ENCODE measurements at places on chromosomes 7 and 10.

DNA sequence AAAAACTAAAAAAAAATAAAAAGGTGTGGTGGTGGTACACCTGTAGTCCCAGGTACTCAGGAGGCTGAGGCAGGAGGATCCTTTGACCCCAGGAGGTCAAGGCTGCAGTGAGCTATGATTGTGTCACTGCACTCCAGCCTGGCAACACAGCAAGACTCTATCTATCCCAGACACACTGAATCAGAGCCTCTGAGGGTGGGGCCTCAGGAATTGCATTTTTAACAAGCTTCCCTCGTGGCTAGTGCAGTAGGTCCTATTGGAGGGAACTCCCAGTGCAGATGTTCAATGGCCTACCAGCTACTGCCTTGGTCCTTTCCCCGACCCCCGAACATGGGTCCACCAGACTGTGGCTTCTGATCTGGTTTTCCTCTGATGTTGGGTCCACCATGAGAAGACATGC, 14.9 kb downstream of the STRA8 start:
- DNase-seq, result no peak

DNA sequence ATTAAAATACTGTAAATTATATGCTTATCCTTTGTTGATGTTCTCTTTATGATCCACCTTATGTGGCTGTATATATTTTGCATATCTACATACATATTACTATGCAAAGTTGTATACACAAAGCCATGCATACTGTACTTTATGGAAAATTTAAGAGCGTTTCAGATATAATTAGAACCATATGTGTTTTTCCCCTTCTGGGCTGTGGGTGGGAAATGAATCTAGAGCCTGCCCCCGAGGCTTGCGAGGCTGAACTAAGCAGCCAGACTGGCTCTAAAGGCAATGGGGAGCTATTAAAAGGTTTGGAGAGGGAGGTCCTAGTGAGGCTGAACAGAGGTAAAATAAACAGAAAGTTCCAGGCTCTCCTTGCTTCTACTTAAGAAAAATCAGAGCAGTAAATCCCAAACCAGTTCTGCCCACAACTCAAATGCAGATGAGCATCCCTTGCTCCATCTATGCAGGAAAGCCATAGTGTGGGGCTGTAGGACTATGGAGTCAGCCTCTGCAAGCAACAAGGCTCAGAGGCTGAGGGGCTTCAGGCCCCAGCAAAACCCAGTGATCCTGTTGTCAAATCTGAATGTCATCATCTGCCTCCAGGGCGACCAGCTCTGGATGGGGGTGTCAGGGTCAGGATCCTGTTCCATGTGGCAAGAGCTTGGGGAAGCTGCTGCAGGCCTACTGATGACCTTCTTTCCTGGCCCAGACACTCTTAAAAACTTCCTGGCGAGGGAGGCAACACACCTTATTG, 14.1 kb upstream of the DDIT4 start:
- DNase-seq, result no peak

- no peak for DNase-seq
Measured at GRCh38 chr10:107803546-107803945, 639.0 kb upstream of the SORCS1 start.

- DNase-seq, result no peak
Measured at GRCh38 chr10:70536196-70536861, 57.8 kb downstream of the PALD1 start.

GRCh38 chr10:127619546-127620325, 70.6 kb downstream of the NPS start:
- DNase-seq, result peak; percentile 65

GRCh38 chr7:117963264-117964197, 90.3 kb upstream of the CTTNBP2 start:
- DNase-seq, result no peak

GRCh38 chr7:29194594-29195427, at the start of gene CHN2:
Gene CHN2 (plus strand): TSS chr7:29194775.
- peak; percentile 88 for DNase-seq

GRCh38 chr7:157560258-157560654, 223.5 kb downstream of the DNAJB6 start:
- no peak for DNase-seq

DNA sequence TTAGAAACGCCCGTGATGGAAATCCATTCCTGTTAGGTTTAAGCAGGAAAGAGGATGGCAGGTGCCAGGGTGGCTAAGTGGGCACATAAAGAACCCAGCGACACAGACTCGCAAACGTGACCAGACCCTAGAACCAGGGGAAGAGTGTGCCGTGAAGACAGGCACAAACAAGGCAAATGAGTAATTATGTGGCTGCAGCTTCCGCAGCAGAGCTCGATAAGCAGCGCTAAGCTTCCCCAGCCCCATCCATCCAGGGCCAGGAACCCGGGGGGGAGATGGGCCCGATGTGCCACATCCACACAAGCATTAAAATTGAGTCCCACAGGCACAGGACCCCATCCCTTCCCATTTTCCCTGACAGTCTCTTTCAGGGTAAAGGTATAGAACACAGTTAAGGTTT, 14.0 kb upstream of the ZFAND2A start:
- DNase-seq, result no peak

DNA sequence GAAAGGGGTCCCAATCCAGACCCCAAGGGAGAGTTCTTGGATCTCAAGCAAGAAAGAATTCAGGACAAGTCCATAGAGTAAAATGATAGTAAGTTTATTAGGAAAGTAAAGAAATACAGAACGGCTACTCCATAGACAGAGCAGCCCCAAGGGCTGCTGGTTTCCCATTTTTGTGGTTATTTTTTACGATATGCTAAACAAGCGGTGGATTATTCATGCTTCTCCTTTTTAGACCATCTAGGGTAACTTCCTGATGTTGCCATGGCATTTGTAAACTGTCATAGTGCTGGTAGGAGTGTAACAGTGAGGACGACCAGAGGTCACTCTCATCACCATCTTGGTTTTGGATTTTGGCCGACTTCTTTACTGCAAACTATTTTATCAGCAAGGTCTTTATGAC, 1033.4 kb downstream of the SORCS3 start:
- DNase-seq, result no peak

Data from NCI-H2081 (cell line).